ENCODE measurements at places on chromosomes 11 and 22. TPM values are rescaled to one million over a fixed set of nuclear protein-coding genes. Genes with fewer than 3 reads are reported as not detected.

DNA sequence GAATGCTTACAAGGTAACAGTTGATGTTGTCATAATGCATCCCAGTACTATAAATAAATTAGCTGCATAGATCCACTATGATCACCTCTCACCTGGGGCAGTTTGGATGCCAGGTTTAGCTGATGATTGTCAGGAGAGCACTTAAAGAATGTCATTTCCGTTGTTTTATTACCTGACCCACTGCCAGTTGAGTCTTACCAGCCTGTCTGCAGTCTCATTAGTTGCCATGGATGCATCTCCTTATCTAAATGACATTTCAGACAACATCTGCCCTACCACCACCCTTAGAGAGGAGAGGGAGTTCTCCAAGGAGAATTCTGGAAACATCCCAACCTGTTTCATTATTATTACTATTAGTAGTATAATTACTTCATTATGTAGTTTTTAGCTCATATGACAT, 339.1 kb upstream of the API5 start:
- no peak for DNase-seq

Gene CAVIN3
- total RNA-seq, result 110 TPM

DNA sequence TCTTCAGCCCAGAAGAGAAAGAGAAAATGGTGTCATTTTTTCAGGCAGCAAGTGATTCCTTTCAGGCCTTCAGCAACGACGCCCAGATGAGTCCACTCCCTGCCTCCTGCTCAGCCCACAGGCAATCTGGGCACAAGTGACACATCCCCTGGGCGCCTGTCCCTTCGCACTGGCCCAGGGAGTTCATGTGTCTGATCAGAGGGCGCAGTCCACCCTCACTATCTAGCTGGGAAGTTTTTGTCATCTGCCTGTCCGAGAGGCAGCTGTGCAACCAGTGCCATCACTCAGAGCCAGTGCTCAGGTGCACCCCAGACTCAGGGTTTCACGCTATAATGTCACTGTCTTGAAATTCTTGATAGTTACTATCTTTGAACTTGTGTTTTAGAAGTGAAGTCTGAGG, 1.4 kb upstream of the KCNQ1OT1 start:
- DNase-seq, result peak; percentile 39

Gene GGT5
- 68.6 TPM for total RNA-seq

DNA sequence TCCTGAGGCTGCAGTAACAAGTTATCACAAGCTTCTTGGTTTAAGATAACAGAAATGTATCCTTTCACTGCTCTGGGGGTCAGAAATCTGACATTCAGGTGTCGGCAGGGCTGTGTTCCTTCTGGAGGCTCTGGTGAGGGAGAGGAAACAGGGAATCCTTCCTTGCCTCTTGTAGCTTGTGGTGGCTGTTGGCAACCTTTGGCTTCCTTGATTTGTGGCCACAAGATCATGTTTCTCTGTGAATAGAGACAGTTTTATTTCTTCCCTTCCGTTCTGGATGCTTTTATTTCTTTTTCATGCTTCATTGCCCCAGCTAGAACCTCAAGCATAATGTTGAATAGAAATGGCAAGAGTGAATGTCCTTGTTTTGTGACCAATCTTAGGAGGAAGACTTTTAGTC, 44.0 kb downstream of the MPPED1 start:
- no peak for DNase-seq

DNA sequence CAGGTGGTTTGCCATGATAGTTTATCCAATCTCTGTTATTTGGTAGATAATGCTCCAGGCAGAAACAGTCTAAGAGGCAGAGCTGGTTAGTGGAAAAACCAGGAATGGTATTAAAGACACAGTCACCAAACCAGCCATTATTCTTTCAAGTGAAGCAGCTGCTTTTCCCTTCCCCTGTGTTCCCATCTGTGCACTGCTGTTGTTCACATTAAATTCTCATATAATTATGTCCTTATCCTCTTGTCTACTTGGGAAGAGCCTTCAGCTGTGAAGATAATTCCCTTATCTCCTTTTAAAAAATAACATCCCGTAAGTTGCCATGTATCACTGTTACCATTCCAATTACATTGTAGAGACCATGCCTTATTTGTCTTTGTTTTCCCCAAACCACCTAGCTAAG, 5.2 kb upstream of the TBCEL start:
- DNase-seq, result no peak

DNA sequence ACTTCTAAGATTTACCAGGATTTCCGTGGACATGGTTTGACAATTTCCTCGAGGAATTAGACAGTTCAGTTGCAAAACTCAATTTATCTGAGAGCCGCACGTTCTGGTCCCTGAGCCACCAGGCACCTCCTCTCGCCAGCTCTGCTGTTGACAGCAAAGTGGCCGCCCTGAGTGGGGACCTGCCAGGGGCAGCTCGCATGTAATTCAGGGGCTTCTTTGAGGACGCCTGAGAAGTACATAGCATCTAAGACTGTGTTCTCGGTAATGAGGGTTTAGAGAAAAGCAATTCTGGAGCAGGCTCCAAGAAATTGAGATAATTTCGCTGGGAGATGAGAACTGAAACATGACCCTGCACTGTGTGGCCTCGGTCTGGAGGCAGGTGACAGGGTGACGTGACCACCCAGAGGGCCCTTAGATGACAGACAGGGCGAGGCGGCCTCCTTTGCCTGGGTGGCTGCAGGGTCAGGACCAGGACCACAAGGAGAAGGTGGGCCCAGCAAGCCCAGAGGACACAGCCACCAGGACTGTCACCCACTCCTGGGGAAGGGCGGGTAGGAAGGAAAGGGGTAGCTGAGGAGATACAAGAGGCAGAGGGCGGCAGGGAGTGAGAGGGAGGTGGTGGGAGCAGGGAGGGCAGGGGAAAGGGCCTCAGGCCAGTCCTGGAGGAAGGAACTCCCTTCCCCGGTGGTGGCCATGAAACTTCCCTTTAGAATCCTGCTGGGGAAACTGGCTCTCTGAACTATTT, 55.0 kb downstream of the RTL6 start:
- DNase-seq, result no peak

- DNase-seq, result no peak
These were observed 520.8 kb downstream of the INSC start for GRCh38 chr11:15635521-15635920.

Gene SDF2L1
- 14.0 TPM for total RNA-seq

Gene API5
- 84.7 TPM for total RNA-seq
